Peyer's patch (tissue), 4 donors: ENCODE measurements at places on chromosomes 3 and 15. TPM values are rescaled to one million over a fixed set of nuclear protein-coding genes. Genes with fewer than 3 reads are reported as not detected.

KLF15 gene
- 3.3 TPM for total RNA-seq

SAMD7 gene
- total RNA-seq, result not detected

CCRL2 gene
- total RNA-seq, result 21.2 TPM

TMCO5A gene
- total RNA-seq, result not detected

PDCD10 gene
- total RNA-seq, result 78.2 TPM
